ENCODE measurements at places on chromosomes 3 and 15.

DNA sequence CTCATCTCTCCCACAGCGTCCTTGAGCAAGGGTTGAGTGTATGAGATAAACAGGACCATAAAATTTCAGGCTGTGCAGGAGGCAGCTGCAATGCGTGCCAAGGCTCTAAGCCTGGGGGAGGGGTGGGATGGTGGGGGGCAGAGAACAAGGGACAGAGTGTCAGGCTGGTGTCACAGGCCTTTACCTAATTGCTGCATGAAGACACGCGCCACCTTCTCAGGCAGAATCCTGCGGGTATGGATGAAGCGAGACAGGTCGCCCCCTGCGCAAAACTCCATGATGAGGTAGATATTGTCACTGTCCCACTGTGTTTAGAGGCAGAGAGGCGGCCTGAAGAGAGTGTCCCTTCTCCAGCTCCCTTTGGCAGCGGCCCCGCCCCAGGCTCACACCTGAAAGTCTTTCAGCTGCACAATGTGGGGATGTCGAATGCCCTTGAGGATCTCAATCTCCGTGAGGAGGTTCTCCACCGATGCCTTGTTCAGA, 1.0 kb downstream of the ULK3 start:
- DNase-seq: no peak

- no peak for DNase-seq
Observed at GRCh38 chr3:56998076-56998529, 62.4 kb upstream of the SPATA12 start.

DNA sequence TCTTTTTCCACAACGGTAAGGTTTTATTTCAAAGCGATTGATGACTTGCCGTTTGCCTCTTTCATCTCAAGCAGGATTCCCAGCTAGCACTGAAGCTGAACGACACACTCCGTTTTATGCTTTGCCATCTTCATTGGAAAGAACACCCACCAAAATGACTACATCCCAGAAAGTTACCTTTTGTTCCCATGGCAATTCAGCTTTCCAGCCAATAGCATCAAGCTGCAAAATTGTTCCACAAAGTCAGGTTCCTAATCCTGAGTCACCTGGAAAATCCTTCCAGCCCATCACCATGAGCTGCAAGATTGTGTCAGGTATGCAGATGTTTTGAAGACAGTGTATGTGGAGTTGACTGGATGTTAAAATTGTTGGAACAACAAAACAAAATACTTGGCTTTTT, 56.5 kb downstream of the YEATS2 start:
- no peak for DNase-seq

DNA sequence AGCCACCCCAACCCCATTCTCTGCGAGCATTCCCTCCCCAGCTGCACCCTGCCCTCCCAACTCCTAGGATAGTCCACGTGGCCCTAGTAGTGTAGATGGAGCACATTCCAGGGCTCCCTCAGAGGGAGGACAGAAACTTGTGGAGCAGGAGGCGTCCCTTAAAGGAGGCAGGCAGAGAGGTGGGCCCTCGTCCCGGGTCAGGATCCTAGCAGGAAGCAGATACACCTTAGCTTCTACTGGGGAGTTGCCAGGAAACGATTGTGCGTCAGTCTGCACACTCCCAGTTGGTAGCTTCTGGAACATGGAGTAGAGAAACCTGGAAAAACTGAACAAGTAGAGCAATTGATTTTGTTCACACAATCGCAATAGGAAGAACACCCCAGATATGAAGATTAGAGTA, 43.9 kb upstream of the KLHL25 start:
- no peak for DNase-seq

- DNase-seq: peak; percentile 40
Observed at GRCh38 chr3:157089455-157090221, 70.3 kb downstream of the CCNL1 start.

DNA sequence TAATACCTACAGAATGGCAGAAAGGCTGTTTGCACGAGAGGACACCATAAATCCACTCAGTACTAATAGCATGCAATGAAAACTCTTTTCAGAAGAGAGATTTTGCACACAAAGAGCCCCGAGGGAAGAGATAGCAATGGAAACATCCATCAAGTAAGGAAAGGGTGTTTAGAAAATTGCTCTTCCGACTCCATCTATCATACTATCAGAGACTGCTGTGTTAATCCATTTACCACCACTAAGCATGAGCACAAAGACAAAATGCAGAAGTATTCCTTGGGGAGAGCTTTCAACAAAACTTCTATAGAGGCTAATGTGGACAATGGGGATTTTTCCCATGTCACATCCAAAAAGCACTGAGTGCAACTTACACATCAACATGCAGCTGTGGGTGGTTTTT, 72.1 kb upstream of the PLAAT1 start:
- no peak for DNase-seq

GRCh38 chr3:1103525-1103924, 10.7 kb downstream of the CNTN6 start:
- DNase-seq: no peak

- DNase-seq: no peak
Observed at GRCh38 chr3:36405190-36405589, 24.9 kb downstream of the STAC start.

- no peak for DNase-seq
Observed at GRCh38 chr3:131549340-131549739, 46.6 kb upstream of the MRPL3 start.

- no peak for DNase-seq
Observed at GRCh38 chr15:43249236-43249635, 17.5 kb downstream of the TGM5 start.

GRCh38 chr3:114421204-114421603, 127.4 kb downstream of the TIGIT start:
- no peak for DNase-seq

DNA sequence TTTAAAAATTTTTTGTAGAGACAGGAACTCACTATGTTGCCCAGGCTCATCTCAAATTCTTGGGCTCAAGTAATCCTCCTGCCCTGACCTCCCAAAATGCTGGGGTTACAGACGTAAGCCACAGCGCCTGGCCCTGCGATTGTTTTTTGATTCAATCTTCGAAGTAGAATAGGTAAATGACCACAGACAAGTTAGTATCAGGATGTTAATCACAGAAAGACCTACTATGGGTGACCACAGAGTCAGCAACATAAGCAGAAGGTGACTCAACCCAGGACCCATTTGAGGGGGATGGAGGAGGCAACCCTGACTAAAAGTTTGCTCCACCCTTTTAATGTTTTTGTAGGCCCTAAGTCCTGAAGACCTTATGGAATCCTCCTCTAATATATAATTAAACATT, 10.0 kb upstream of the USP3 start:
- DNase-seq: no peak

DNA sequence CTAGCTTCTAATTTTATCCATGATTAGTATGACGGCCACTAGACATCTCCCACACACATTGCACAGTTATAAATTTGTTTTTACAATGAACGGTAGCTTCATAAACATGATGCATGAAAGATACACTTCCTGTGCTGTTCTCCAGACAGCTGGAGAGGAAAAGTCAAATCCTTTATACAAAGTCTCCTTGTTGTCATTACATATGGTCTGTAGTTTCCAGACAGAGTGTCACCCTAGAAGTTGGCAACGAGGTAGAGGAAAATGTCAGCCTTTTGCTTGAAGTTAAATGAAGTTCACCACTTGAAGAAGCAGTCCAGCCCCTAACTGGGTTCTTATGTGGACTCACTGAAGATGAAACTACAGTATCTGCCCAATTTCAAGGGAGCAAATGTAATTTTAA, 253.0 kb upstream of the P2RY1 start:
- DNase-seq: no peak

DNA sequence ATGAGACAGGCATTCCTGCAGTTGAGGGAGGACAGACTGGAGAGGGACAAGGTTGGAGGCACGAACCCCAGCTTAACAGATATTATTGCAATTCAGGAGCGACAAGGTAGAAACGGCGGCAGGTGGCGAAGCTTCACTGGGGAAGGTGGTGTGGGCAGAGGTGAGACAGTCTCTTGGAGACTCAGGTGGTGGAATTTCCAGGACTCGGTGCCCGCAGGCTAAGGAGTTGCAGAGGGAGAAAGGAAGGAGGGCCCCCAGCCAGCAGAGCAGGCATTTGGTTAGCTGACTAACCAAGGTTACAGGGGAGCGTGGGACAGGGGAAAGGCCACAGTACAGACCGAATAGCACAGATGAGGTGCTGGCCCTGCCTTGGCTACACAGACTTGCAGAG, 3.0 kb downstream of the FAM174B start:
- DNase-seq: no peak

DNA sequence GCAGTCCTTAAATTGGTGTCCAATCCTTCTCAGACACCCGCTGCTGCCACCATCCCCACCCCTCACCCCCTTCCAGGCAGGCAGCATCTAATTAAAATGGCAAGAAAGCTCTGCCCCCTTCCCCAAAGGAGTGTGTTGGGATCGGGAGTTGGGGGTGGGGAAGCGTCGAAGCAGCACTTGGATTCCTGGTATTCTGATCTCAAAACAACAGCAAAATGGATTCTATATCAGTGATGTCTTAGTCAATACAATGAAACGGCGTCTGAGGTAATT, 1.4 kb downstream of the TNIK start:
- DNase-seq: no peak

GRCh38 chr3:56887402-56888025, 85.8 kb upstream of the ARHGEF3 start:
- DNase-seq: peak; percentile 49

DNA sequence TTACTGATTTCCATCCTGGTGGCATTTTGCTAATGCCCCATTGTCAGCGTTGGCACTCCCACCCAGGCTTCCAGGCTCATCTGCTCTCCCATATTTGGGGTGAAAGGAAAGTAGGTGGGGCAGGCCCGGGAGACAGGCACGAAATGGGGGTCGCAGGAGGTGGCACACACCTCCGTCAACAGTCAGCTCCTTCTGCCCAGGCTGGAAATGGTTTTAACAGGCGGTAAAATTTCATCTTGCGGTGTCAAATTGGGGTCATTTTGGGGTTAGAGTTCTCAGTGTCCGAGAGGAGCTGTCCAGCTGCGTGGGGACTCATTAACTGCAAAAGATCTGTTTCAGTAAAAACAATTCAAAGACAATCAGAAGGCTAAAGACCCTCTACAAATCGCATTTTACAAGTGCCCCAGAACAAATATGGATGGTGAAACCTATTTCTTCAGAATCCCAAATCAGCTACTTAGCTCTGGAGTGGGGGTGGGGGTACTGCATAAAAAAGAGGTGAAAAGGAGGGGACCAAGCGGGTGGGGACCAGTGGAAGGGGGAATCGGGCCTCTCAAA, 4.2 kb upstream of the MEIS2 start:
- DNase-seq: no peak

GRCh38 chr15:75397494-75397893, 29.1 kb upstream of the MAN2C1 start:
- no peak for DNase-seq

GRCh38 chr15:93179700-93180102, 90.7 kb upstream of the RGMA start:
- DNase-seq: no peak

GRCh38 chr15:64693134-64693533, 82.3 kb downstream of the RBPMS2 start:
- DNase-seq: no peak

DNA sequence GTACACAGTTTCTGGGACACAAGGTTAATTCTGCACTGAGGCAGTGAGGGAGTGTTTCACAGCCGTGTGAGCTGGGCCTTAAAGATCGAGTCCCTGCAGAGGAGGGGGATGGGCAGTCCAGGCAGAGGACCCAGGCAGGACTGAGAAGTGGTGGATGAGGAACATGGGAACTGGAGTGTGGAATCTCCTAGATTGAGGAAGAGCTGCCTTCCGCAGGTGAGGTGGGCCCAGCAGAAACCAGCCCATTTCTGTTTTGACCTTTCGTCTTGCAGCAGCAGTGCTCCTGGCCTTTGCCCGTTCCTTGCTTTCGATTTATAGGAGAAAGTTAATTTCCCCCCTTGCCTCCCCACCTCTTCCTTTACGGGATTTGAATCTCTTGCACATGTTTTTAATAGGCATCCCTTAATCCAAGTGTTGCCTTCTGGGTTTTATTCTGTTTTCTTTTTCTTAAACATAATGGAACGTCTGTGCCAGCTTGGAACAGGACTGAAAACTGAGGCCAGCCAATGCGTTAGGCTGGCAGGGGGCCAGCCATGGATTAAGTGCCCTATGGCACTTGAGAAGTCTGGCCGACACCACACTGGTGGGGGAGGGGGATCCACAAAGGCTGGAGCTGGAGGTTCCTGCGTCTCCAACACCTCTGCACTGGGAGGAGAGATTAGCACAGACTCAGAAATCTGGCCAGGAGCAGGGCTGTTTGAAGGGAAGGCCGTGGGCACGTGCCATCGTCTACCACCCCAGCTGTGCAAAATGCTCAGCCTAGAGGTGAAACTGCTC, 78.1 kb downstream of the AAGAB start:
- no peak for DNase-seq

DNA sequence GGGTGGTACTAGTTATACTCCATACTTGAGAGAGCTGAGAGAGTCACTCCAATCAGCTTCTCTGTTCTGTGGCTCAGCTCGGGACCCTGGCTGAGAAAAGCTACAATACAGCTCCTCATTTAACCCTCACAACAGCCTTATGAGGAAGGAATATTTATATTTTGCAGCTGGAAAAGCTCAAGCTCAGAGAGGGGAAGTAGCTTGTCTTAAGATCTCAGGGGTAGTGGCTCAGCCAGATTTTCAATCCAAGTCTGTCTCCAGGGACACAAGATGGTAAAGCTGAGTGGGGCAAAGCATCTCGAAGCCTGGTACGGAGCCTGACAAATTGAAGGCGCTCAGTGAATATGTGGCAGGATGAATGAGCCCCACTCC, 14.8 kb downstream of the SCAMP2 start:
- no peak for DNase-seq

- DNase-seq: no peak
Observed at GRCh38 chr15:28182216-28182615, 83.1 kb upstream of the OCA2 start.

DNA sequence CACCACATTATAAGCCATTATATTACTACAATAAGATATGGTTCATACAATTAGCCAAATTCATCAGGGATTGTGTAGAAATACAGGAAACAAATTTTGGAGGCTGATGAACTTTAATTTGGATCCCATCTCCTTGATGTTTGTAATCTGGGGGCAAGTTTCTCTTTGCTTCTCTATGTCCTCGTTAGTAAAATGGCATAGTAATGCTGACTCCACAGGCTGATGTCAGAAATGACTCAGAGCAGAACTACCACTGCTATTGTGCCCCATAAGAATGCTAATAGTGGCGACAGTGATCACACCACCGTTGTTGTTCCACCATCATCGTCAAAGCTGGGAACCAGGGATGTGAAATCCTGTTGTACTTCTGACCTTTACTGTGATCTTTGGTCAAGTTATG, 722.3 kb upstream of the LMCD1 start:
- DNase-seq: no peak
